ENCODE measurements at places on chromosomes 4 and X. TPM values are rescaled to one million over a fixed set of nuclear protein-coding genes. Genes with fewer than 3 reads are reported as not detected.
A peak's percentile ranks its signal among the peaks of the same experiment; 100 is the strongest.

DNA sequence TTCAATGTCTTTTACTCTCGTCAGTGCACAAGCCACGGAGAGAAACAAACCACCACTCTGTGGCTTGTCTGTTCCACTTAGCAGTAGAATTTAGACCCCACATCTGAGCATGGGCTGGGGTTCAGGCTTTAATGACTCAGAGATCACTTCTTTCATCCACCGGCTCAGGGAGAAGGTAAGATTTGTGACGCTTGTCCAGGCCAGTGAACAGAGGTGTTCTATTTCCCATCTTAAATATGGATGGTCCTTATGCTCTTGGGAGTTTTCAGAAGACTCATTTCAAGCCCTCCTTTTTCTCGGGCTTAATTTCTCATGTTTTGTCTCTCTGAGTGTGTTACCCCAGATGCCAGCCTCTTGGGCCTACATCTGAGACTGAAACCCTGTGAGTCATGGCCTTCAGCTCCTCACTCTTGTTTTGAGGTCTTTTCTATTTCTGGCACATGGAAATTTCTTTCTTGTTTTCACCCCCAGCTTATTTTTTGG, 127.4 kb upstream of the SFRP2 start:
- no peak for DNase-seq

- no peak for DNase-seq
Observed at GRCh38 chr4:22462688-22463087, 53.2 kb downstream of the ADGRA3 start.

- no peak for DNase-seq
Observed at GRCh38 chrX:125295337-125295736, 24.3 kb upstream of the TEX13C start.

DNA sequence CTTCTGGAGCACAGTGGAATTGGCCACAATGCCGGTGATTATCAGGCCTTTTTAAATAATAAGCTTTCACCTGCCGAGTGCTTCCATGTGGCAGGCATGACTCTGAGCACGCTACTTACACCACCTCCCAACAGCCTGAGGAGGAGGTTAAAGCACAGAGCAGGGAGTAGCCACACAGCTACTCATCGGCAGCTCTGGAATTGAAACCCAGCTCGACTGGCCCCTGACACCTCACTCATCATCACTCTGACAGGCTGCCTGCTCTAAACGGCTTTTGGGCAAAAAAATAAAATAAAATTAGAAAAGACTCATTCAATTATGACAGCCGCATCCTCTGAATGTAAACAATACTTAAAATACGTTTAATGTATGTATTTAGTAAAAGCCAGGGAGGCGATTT, 326.4 kb upstream of the NOCT start:
- DNase-seq, result no peak

ARHGEF38 gene
- not detected for polyA plus RNA-seq

GRCh38 chrX:135315864-135316263, 6.6 kb downstream of the ETDC start:
- no peak for DNase-seq

- no peak for DNase-seq
Observed at GRCh38 chr4:82267506-82267905, 106.3 kb downstream of the HNRNPD start.

AR gene
- polyA plus RNA-seq, result 3.0 TPM

DCHS2 gene
- under 0.01 TPM for polyA plus RNA-seq

ATXN3L gene
- not detected for polyA plus RNA-seq

- no peak for DNase-seq
Observed at GRCh38 chr4:65023883-65024670, 614.8 kb upstream of the TECRL start.

DNA sequence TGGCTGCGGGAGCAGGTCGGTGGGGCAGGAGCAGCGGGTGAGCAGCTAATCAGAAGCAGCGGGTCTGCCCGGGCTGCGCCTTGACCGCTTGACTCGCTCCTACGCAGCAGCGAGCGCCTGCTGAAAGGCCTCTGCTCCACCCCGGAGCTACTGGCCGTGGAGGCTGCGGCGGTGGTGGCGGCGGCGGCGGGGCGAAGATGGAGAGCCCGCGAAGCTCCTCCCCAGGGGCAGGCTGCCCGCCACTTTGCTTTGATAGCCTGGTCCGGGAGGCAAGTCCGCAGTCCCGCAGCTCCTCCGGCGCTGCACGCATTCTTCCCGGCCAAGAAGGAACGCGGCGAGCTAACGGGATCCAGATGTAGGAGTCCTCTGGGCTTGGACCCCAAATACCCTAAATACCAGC, 36.7 kb downstream of the PJA1 start:
- DNase-seq, result peak; percentile 45

REPS2 gene
- 2.2 TPM for polyA plus RNA-seq

DNA sequence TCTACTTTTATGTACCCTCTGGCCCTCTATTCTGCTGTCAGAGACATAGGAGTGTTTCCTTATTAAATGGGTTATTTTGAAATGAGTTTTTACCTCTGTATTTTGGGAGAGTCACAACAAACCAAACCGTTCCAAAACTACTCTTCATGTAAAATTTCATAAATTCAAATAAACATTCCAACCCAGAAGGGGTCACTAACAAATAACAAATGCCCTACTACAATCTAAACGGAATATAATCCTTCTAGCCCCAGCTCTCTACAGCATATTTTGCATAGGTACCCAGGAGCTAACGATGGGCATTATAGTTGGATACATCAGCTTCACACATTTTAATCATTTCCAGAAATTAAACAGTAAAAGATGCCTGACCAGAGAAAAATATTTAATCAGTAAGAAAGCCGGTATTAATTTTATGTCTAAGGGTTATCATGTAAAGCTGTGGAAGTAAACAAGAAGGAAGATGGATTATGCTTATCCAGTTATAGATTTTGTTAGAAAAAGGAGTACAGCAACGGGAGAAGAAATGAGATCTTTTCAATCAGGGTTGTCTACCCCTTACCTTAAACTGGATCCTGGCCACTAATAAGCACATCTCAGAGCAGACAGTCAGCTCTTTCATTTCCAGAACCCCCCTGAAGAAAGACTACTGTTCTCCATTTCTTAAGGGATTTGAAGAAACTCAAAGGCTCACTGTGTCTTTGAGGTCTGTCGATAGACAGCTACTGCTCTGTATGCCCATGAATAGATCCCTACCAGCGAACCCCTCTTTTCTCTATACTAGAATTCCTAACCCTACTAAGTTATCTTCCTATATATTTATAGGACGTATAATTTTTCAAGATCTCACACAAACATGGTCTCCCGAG, 1.2 kb downstream of the UGDH start:
- no peak for DNase-seq

All from heart left ventricle (tissue), 16 donors.